ENCODE measurements at places on chromosomes 4 and X.

DNA sequence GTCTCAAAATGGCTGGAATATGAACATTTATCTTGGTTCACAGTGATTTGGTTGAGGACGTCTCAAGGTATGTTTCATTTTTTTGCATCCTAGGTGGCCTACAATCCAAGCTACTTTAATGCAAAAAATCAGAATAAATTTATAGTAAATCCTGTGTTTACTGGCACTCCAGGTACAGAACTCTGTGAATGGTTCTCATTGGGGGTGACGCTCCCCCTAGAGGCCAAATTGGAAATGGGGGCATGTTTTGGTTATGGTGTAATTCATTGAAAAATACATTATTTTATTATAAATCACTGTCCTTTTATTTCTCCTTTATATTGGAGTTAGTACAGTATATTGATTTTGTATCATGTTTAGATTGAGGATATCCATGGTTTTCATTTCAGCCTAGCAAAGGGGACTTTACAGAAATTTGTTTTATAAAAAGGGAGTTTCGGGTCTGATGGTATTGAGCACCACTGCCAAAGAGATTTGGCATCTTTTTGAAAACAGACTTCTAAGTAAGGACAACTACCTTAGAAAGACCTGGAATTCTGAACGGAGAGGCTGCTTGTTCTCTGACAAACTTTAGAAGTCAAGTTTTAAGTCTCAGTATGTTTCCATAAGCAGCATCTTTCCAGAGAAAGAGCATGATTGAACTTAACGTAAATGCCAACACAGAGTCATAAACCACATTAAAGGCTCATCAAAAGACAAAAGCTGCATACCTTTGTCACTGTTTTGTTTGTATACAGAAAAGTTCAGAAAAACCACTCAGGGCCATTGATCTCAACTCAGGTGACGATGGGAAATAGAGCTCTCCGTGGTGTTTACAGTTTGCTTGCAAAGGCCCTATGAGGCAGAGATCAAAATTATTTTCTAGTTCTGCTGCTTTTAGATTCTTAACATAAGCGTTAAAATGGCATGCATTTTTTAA, 19.4 kb downstream of the MTM1 start:
- no peak for DNase-seq

DNA sequence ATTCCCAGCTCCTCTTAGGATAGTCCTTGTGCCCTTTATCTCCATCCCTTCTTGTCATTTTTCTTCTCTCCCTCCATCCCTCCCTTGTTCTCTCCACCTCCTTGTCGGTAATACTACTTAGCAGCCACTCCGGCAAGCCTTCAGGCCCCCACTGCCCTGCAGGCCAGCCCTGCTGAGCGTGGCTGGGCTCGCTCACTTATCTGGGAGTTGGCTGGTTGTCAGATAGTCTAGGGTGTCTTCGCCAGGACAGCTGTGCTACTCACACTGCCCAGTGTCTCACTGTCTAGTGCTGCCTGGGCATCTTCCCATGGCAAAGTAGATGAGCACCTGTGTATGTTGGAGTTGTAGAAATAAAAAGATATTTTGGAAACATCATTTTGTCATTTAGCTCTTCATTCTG, 75.0 kb downstream of the STK32B start:
- DNase-seq = no peak

GRCh38 chrX:134682081-134682480, 23.8 kb upstream of the PLAC1 start:
- DNase-seq = no peak

GRCh38 chr4:35934320-35934981, 309.9 kb downstream of the ARAP2 start:
- no peak for DNase-seq

DNA sequence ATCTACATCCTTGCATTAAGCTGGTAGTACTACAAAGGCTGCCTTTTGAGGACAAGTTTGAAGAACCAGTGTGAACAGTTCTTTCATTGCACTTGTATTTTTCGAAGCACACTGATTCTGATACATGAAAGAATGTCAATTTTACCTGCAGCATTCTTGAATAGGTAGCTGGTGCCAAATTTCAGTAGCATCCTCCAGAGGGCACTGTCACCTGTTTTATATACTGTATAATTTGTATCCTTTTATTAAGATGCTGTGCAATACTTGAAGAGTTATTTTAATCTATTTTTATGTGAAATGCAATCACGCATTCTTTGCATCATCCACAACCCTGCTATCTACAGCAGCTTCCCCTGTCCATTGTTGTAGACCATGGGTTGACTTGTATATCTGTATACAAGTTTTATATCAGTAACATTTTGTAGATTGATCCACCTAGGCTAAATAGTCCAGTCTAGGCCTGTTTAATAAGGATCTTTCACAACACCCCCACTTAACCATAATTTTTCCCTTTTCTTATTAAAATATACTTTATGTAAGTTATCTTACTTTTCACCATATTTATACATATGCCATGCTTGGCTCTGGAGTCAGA, 325.7 kb downstream of the PCDH7 start:
- peak; percentile 8 for DNase-seq

DNA sequence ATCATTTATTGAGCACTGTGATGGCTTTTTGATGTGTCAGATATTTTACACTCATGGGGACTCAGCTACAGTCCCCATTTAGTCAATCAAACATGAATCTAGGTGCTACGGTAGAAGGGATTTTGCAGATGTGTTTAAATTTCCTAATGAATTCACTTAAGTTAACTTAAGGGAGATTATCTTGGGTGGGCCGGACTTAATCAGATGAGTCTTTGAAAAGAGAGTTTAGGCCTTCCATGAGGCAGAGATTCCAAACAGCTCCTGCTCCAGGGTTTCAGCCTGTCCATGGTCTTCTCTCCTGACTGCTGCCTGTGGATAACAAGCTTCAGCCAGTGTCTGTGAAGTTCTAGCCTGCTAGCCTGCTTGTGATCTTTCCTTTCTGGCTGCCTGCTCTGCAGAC, 202.4 kb downstream of the IDS start:
- no peak for DNase-seq

GRCh38 chr4:148210661-148211060, 231.6 kb downstream of the NR3C2 start:
- no peak for DNase-seq

Data from NCI-H510A (cell line).